CD4-positive, alpha-beta T cell treated with Interleukin-6 for 4 hours (primary cell): ENCODE measurements at places on chromosomes 16 and 17.

DNA sequence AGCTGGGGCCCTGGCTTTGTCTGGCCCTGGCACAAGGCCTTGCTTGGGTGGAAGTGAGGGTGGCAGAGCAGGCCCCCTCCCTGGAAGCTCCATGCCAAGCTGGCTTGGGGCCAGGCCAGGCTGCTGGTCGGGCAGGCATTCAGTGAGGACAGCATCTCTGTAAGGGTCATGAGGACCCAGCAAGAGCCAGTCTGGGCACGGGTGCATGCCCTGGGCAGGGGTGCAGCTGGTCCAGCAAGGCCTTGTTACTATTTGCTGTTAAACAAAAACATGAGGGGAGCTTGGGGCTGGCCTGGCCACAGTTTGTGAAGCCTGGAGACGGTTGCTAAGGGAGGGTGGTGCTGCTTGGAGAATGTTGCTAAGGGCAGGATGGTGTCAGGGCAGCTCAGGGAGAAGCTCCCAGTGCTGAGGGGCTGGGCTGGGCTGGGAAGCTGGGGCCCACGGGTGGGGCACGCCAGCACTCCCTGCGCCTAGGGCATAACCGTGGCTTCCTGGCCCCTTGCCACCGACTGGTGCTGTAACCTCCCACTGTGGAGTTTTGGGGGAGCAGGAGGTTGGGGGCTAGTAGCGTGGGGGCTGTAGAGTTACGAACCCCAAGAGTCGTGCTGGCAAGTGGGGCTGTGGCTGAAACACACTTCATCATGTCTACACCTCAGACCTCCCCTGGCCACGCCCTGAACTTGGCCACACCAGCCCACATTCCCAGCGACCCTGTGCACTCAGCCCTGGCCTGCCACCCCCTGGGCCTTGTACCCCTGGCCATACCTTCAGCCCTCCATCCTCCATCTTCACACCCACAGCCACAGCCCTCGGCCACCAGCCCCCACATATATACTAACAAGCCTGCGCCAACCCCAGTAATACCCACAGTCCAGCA, 1.6 kb downstream of the TPPP3 start:
- no peak for DNase-seq

DNA sequence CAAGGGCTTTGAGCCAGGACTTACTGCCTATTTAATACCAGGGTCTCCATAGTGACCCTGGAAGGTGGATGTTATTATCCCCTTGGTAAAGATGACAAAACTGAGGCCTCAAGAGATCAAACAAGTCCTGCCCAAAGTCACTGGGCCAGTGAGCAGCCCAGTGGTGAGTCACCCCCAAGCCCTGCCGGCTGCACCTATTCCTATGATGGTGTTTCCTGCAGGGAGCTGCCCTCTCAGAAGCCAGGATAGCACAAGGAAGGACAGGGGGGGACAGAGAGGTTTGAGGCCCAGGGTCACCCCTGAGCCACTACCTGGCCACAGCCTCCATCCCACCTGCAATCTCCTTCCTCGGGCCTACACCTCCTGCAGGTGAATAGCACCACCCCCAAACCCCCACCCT, 90.9 kb downstream of the SDK2 start:
- DNase-seq: no peak

DNA sequence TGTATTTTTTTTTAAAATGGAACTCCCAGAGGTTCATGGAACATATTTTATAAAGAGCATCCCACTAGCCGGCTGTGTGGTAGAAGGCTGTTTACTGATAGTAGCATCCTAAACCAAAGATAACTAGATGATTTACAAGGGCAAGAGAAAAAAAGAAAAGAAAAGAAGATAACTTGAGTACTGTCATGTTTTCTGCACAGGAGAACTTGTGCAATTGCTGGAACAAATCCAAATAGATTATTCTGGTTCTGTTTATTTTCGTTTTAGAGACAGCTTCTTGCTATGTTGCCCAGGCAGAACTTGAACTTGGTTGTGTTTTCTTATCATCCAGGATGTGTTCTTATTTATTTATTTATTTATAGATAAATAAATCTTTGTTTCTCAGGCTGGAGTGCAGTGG, 20.9 kb upstream of the PPM1D start:
- DNase-seq: no peak

- no peak for DNase-seq
These were observed 17.8 kb upstream of the SLC35B1 start for GRCh38 chr17:49725452-49726130.

GRCh38 chr16:25823891-25824290, 132.1 kb downstream of the HS3ST4 start:
- no peak for DNase-seq
